ENCODE measurements at places on chromosomes 3 and 15.

DNA sequence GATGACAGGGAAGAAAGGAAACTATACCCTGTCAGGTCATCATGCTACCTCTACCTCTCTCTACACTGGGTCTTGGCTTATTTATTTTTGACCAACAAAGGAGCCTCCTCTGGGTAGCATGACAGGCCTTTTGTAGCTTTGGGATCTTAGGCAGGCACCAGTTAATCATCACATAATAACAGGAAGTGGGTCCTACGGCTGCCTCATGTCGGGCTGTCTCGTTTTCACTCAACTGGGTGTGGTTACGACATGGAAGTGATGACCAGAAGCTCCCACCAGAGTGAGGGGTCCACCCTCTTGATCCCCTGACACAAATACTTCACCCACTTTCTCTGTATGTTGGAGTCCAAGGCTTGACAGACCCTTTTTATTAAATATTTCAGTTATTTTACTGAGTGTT lies 105.3 kb downstream of the CD47 start:
- DNase-seq = peak; percentile 19

- DNase-seq = no peak
Measured at GRCh38 chr15:52107238-52107637, 5.3 kb downstream of the BCL2L10 start.

DNA sequence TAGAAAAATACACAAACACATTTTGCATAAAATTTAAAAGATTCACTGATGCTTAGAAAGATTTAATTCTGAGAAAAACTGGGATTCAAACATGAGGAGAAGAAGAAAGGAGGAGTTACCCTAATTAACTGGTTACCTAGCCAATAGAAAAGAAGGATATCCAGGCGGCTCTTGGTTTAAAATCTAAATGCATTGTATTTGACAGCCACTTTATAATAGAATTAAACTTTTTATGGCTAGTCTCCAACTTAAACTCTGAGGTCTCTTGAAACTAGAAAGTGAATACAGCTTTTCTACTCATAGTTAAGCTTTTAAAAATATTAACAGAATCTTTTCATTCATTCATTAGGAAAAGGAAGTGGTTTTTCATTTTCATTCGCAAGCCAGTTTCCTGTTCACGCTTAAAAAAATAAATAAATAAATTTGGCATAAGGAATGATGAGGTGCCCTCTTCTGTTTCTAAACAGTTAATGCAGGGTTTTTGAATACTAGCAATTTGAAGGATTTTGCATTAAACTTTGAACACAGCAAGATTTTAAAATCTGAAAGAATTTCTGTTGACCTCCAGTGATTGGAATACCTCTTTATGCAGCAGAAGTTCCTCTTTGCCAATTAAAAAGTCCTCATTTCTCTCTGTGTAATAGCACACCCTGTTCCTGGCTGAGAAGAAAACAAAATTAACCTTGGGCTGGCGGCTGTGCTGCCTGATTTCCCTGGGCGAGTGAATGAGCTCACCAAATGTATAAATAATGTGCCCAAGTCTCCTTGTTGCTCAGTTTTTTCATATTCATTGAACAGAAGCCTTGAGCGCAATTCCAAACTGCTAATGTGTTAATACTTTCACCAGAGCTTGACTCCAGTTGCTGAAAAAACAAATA lies 105.1 kb downstream of the ZMAT3 start:
- peak; percentile 54 for DNase-seq

GRCh38 chr3:33773637-33774036 lies 24.8 kb upstream of the PDCD6IP start:
- no peak for DNase-seq

- no peak for DNase-seq
Measured at GRCh38 chr15:34341381-34342212, 1.3 kb downstream of the NOP10 start.

- peak; percentile 59 for DNase-seq
Measured at GRCh38 chr3:11335056-11335608, 62.9 kb downstream of the ATG7 start.

DNA sequence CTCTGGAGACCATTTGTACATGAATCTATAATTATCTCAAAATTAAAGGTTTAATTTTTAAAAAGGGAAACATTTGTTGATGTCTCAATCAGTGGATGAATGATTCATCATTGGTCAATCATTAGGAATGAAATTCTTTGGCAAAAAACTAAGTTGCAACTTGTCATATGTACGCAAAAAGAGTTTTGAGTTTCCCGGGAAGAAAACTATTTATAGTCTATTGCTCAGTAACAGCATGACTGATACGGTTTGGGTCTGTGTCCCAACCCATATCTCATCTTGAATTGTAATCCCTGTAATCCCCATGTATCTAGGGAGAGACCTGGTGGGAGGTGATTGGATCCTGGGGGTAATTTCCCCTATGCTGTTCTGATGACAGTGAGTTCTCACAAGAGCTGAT lies 765.8 kb upstream of the ROBO1 start:
- DNase-seq = no peak

DNA sequence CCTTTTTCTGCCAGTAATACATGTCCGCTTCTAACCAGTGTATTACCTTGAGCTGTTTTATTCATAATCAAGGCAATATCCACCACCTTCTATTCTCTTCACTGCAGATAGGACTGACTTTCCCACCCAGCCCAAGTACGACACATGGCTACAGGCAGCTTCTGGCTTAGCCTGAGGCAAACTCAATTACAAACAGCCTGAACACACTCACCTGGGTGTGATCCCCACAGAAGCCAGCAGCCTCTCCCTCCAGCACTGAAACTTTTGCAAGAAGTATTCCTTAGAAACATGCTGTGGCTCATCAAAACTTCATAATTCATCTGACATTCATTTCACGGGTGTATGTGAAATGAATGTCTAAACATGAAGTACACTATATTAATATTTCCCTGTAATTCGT lies 13.5 kb upstream of the KCNMB3 start:
- no peak for DNase-seq

GRCh38 chr3:53939813-53940212 lies 48.2 kb upstream of the SELENOK start:
- DNase-seq = no peak

GRCh38 chr3:64530434-64531049 lies 157.3 kb downstream of the ADAMTS9 start:
- peak; percentile 13 for DNase-seq

DNA sequence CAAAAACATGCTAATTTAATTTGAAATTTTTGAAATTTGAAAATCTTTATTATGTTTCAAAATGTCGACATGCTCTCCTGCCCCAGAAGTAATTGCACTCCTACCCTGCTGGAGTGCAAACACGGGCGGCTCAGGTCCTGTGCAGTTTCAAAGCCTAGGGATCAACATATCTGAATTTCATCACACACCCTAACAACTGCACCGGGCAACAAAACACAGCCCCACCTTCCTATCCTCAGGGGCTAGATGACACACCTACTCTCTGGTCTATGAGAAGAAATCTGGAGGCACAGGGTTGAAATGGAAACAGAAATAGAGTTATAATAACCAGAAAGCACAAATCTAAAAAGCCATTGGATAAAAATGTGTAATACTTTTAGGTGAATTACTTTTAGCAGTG lies 61.4 kb downstream of the BFSP2 start:
- no peak for DNase-seq

DNA sequence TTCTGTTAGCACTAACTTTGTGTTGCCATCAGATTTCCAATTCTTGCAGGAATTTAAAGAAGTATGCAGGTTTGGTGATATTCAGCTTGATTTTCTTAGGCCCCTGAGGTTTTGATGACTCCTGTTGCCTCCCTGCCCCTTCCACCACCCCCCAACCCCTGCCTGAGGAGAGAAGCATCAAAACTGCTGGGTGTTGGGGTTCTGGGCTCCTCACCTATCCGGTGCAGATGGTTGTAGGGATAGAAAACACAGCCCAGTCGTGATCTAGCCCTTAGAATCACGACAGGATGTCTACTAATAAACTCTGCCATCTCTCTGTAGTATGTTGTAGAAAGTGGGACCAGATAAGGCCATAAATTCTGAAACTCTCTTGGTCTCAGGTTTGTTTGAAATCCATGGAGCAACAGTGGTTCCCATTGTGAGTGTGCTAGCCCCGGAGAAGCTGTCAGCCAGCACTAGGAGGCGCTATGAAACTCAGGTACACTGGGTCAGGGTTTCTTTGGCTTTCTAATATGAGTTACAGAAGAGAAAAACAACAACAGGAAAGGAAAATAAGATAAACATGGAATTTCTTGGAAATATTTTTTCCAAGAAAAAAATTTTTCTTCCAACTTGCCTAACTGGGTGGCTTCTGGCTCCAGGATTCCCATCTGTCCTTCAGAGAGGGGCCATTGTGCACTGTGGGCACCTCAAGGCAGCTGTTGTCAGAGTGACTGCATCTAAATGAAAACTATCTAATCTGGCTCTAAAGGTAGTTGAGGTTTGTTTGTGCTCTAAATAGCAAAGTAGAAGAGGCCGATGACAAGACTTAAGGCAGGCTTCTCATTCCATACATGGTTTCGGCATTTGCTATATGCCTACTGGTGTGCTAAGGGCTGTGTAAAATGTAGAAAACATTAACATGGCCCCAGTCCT lies 8.7 kb downstream of the SRP14 start:
- DNase-seq = no peak

DNA sequence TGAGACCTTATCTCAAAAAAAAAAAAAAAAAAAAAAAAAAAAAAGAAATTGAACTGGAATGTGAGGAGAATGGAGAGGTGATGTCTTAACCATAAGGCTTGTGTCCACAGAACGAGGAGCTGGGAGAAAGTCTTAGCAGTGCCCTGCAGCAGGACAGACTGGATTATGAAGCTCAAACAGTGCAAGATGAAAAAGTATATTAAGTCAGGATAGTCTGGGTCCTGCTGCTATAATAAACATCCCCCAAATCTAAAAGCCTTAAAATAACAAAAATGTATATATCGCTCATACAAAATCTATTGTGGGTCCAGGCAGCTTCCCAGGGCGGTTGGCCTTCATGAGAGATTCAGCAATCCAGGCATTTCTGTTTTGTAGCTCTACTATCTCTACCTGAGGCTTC lies 175.5 kb downstream of the RAB11A start:
- DNase-seq = no peak

GRCh38 chr3:127000761-127001160 lies 17.8 kb downstream of the PLXNA1 start:
- no peak for DNase-seq

GRCh38 chr3:188789251-188789650 lies 382.5 kb upstream of the TPRG1 start:
- no peak for DNase-seq

GRCh38 chr3:116849261-116849688 lies 139.7 kb downstream of the TUSC7 start:
- DNase-seq = no peak

DNA sequence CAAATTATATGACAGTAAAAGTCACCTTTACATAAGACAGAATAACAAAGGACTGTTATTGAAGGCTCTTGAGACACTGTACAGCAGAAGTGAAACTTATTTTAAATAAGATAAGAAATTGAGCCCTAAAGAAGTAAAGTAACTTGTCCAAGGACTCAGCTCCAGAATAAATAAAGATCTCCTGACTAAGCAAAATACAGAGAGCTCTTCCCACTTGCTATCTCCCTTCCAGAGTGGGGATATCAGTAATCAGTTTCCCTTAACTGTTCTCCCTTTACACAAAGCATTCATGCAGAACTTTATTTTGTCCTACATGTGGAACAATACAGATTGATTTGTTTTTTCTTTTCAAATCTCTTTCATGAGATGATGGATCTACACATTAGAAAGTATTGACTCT lies 129.5 kb upstream of the BHLHE40 start:
- DNase-seq = no peak

- DNase-seq = no peak
Measured at GRCh38 chr15:73518876-73519733, 76.1 kb downstream of the REC114 start.

- no peak for DNase-seq
Measured at GRCh38 chr3:25412269-25412668, 15.8 kb upstream of the RARB start.

GRCh38 chr3:48507256-48508061 lies 3.5 kb upstream of the SHISA5 start:
- peak; percentile 75 for DNase-seq

GRCh38 chr3:174192471-174192870 lies 666.7 kb upstream of the NAALADL2 start:
- no peak for DNase-seq

- DNase-seq = peak; percentile 80
Measured at GRCh38 chr3:179544981-179545645, 17.6 kb upstream of the ACTL6A start.

DNA sequence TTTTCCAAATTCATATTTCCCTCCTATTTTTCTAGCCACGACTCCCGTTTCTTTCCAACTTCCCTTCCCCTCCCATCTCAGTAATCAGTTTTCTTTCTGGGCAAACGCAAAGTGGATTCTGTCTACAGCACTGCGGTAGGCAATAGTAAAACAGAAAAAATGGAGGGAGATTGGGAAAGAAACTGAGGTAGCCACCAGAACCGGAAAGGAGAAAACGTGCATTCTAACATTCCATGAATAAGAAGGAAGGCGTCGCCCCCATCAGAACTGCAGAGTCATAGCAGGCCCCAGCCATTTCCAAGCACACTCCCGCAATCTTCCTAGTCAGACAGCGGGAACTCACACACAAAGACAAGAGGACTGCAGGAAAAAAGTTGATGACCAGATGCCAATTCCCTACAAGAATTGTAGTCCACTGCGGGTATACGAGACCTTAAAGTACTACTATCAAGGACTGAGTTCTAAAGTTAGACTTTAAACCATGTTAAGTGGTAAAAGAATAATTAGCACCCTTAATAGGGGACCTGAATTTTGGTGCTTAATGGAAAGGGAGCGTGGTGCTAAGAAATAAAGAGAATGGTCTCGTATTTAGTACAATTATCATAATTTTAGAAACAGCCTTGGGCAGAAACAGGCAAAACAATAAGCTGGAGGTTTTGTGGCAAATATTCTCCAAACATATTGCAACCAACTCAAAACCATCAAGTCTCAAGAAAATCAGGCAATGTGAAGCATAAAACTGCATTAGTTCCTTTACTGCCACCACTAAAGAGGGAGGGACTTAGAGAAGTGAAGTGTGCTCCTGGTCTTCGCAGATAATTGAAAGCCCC lies 1.4 kb downstream of the PFN2 start:
- DNase-seq = peak; percentile 88

- DNase-seq = no peak
Measured at GRCh38 chr15:82810890-82811426, 1.5 kb downstream of the WHAMM start.

DNA sequence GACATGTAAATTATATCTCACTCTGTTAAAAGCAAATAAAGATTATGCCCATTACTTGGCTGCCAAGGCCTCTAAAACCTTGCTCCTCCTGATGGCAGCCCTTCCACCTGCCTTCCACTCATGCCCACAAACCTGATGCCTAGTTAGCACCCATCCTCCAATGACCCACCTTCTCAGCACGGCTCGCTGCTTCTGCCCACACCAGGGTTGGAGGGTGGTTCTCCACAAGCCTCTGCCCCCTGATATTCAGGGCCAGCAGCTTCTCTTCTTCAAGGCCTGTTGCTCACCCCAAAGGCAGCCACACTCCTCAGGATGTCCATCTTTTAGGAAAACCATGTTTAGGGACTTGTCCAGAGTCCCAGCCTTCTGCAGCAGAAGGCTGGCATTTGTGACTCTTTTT lies 263.4 kb upstream of the TLE3 start:
- no peak for DNase-seq

GRCh38 chr3:54858093-54858785 lies 69.6 kb downstream of the LRTM1 start:
- no peak for DNase-seq

Measured in H4 (cell line).